ENCODE measurements at places on chromosomes 7 and 10.

GRCh38 chr7:24777806-24778205, 20.5 kb upstream of the GSDME start:
- no peak for DNase-seq

- DNase-seq = no peak
These were observed 872 bp upstream of the HMX2 start for GRCh38 chr10:123146894-123147634.

DNA sequence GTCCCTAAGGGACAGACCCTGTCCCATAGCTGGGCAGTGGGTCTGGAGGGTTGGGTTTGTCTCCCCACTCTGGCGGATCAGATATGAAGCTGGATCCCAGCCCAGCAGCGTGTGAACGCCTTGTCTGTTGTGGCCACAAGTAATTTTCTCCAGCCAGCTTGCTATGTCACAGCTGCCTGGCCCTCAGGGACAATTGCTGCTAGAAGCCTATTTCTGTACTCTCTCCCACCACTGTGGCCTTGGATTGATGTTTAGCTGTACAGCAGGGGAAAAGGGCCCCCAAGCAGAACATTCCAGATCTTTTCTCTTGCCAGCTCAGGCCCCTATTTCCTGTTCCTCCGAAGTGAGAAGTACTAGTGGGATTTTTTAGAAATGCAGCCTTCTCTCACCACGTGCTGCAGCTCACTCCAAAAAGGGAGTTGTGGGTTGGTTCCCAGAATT, 53.5 kb upstream of the WAC start:
- no peak for DNase-seq

GRCh38 chr10:121217331-121217730, 366.2 kb downstream of the WDR11 start:
- no peak for DNase-seq

DNA sequence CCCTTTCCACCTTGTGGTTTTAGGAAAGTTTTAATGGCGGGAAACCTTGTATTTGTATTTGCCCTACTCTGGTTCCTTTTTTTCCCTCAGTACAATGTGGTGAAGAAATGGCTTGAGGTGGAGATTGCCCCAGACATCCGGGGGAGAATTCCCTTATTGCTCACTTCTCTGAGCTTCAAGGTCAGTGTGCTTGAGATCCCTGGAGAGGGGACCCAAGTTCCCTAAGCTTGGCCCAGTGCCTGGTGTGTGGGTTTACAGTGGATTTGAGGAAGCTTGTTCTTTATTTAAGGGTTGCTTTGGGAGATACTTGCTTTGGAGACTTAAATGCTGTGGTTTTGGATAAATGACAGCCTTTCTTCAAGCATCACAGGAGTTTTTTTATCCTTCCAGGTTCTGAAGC, 18.3 kb downstream of the CALHM2 start:
- DNase-seq = no peak
